ENCODE measurements at places on chromosomes 5 and 9.
A peak's percentile ranks its signal among the peaks of the same experiment; 100 is the strongest.

- no peak for DNase-seq
Measured at GRCh38 chr9:80994892-80995291, 694.5 kb downstream of the TLE1 start.

GRCh38 chr5:116652196-116652729 lies 77.6 kb upstream of the SEMA6A start:
- DNase-seq, result no peak

DNA sequence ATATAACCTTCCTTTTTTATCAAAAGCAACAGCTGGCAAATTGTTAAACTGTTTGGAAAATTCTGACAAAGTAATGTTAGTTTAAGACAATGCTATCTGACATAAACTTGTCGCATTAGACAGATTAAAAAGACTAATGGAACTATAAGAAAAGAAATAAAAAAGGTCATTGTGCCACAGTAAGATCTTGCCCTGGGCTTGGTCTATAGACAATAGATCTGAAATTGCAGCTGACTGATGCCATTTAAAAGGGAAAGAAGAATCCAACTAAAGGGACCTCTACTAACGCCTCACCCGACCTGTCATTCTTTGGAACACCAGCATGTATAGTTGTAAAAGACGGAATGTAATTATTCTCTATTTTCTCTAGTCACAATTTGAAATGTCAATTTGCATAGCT lies 644.4 kb upstream of the GRAMD2B start:
- DNase-seq, result no peak

GRCh38 chr5:56454219-56454862 lies 221.2 kb upstream of the ANKRD55 start:
- no peak for DNase-seq

GRCh38 chr5:58002323-58002722 lies 457.6 kb downstream of the PLK2 start:
- DNase-seq, result no peak

- DNase-seq, result no peak
Measured at GRCh38 chr9:124442826-124443225, 7.4 kb upstream of the ADGRD2 start.

DNA sequence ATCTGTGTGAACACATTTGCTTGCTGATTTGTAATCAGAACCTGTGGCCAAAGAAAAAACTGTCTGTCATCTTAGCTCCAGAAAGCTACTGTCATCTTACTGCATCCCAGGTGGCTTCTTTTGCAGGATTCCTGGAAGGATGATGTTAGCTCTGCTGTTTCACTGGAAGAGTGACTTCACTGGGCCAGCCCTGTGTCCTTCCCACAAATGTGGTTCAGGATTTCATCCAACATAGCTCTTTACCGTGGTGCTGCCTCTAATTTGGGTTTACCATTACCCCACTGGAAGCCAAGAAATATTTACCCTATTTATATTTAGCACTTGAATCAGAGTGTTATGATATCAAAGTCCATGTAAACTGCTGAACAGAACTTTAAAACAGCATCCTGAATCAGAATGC lies 501.0 kb downstream of the GADD45G start:
- no peak for DNase-seq

- no peak for DNase-seq
Measured at GRCh38 chr9:2686911-2687310, 30.4 kb upstream of the KCNV2 start.

DNA sequence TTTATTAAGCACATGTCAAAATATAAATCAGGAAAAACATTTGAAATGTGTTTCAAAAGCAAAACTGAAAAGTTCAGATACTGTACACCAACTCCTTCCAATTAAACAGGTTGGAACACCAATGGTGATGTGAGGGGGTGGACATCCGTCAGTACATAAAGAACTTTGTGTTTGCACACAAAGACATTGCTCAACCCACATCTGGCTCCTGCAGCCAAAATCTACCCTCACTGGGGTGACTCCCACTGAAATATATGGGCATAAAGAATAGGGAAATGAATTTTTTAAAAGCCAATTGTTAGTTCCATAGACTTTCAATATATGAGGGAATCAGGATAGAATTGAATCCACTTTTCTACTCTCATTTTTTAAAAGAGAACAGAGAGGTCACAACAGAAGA lies 63.9 kb downstream of the MEGF9 start:
- no peak for DNase-seq

DNA sequence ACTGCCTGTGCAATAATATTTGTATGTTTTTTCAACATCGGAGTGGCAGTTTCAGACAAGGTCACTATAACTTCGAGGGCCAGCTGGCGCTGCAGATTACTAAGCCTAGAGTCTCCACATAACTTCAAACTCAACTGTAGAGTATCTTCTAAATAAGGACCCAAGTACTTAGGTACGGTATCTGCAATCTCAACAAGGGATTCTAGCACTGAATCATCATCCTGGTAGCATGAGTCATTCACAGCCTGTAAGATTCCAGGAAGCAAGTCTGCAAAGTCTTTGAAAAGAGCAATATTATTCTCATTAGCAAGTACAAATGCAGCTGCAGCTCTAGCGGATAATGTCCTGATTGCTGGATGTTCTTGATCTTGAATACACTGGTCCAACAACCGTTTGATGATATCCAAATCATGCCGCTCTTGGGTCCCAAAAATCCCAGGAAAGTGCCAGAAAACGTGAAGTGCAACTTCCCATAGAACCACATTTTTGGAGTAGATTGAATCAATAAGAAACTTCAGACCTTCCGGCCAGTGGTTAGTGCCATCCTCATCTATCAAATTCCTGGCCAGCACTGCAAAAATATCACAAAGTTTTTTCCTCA lies 654 bp downstream of the RANBP6 start:
- no peak for DNase-seq

DNA sequence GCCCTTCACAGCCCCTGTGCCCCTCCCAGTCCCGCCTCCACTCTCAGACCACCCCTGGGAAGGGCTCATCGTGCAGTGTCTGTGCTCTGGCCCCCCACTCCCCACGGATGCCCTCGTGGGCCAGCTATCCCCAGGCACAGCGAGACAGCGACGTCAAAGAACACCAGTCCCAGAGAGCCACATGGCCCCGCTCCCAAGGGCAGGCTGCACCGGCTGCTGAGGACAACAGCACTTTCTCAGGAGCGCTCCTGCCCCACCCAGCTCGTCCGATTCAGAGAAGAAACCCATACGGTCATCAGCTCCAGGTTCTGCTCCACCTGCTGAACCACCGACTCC lies 4.8 kb upstream of the SNAPC4 start:
- no peak for DNase-seq

DNA sequence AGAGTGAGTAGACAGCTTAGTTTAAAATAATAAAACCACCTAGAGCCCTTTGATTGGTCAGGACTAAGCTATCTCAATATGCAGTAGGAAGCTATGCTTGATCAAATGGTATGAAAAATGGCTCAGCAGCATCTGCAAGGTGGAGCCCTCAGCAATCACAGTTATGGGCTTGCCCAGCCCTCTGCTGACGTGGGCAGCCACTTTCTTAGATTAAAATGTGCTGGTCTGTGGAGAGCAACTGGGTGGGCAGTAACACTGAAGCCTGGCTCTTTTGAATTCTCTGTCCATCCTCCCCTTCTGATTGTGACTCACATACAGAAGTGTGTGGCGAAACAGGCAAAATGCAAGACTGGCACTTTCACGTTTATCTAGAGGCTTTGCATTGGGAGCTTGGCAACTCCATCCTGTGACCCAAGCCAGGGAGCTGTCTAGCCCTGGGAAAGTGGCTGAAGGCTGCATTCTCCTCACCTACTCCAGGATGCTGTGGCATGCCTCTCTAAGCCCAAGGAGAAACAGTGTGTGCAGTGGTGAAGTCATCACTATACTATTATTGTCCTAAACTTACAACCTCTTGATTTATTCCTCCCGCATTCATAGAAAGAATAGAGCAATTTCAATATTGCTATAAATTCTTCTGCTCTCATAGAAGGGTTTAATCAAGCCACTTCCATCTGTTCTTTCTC lies 61.1 kb downstream of the MED10 start:
- no peak for DNase-seq

GRCh38 chr9:124835026-124835557 lies 18.2 kb upstream of the WDR38 start:
- no peak for DNase-seq

DNA sequence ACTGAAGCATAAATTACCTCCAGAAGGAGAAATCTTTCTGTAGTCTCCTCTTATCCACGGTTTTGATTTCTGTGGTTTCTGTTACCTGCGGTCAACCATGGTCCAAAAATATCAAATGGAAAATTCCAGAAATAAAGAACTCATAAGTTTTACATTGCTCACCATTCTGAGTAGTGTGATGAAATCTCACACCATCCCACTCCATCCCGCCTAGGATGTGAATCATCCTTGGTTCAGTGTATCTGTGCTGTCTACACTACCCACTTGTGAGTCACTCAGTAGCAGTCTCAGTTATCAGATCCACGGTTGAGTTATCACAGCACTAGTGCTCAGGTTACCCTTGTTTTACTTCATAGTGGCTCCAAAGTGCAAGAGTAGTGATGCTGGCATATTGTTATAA lies 371.2 kb downstream of the NFIB start:
- peak; percentile 15 for DNase-seq

DNA sequence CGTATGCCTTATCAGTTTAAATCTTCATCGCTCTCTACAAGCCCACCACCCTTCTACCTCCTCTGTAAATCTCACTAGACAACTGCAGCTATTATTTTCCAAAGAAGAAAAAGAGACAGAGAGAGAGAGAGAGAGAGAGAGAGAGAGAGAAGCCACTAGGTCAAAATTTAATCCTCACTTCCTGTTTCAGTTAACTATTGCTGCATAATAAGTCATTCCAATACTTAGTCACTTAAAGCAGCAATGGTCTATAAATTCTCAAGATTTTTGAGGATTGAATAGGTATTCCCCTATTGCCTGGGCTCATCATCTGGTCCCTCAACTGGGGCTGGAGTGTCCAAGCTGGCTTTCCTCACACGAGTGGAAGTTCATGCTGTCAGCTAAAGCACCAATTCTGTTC lies 68.8 kb downstream of the ITGA1 start:
- DNase-seq, result no peak

GRCh38 chr9:94139672-94140417 lies 55.6 kb downstream of the PTPDC1 start:
- DNase-seq, result peak; percentile 97

DNA sequence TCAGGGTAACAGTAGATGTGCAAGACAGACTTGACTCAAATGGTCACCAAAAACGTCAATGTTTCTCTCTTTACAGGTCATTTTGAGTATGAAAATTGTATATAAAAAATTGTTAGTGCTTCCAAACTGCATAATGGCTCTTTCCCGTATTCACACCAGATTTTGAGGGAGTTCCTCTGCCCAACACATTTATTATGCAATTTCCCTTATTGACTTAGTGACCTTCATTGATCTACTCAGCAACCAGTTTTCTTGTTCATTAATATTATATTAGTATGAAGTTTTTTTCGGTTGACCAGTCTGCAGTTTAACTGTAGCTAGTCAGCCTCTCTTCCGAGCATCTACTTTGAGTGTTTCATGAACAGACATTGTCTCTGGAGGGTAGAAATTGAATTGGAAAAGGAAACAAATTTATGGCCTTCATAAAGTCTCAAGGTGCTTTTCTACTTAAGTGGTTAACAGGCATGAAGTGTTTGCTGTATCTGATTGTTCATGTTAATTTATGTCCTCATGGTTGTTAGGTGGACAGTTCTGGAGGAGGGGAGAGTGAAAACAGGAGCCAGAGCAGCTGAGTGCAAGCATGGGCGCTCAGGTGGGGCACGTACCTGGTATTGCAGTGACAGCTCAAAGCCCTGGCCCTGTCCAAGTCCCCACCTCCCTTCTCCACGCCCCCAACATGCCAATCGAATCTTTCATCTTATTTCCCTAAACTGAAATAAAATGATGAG lies 240.2 kb downstream of the RFK start:
- DNase-seq, result no peak

DNA sequence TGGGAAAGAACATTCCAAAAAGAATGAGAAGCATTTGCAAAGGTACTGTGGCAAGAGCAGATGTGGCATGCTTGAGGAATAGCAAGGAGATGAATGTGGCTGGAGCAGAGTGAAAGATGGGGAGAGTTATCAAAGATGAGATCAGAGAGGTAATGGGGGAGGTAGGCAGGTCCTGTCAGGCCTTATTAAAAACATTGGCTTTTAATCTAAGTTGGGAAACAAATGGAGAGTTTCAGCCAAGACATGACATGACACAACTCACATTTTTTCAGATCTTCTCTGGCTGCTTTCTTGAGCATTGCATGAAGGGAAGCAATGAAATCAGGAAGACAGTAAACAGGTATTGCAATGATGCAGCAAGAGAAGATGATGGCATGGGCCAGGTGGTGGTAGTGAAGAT lies 120.3 kb downstream of the MUSK start:
- no peak for DNase-seq

DNA sequence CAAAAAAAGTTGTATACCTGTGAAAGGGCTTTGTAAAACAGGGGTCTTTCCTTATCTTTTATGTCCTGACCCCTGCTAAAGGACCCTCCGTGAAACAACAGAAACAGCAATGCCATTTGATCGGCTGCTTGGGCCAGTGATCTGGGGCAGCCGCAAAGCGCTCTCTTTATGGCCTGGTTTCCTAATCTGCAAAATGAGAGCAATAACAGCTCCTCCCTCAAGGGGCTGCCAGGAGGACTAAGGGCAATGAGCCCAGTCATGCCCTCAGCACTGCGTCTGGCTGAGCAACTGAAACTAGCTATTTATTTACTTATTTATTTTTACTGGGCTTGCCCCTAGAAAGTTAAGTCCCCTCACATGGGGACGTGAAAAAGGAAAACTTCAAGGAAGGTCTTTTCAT lies 18.3 kb downstream of the CMBL start:
- DNase-seq, result no peak

DNA sequence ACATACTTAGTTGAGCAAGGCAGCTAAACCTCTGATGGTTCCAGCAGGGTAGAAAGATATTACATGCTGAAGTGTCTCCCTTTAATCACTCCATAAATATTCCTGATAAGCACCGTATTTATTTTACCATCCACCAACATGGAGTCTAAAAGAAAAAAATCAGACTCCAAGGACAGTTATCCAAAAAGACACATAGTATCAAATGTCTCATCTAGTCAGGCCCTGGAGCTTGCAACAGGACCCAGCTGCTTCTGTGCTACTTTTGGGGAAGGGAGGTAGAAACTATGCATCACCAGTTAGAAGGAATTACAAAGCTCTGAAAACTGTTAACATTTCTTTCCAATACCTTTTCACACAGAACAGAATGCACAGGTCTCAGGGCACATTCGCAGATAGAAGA lies 88.1 kb downstream of the S1PR3 start:
- DNase-seq, result no peak

DNA sequence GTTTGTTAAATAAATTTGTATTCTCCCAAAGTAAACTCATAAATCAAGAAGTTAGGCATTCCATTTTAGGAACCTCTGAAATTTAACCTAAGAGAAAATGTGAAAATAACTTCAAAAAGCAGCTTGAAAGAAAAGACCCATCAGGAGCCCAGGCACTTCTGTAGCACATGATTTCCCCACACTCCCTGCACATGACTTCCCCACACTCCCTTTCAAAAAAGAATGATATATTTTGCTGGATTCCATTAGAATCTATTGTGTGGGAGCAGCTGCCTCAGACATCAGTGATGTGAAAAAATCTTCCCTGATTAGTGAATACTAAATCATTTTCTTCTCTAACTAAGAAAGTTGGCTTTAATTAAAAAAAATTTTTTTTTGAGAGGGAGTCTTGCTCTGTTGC lies 83.3 kb downstream of the GLDC start:
- no peak for DNase-seq

- no peak for DNase-seq
Measured at GRCh38 chr9:135879237-135879601, 28.1 kb downstream of the CAMSAP1 start.

- DNase-seq, result no peak
Measured at GRCh38 chr9:120542701-120543490, 37.1 kb downstream of the CDK5RAP2 start.

Measured in smooth muscle cell of the brain vasculature (primary cell).